NB4 (cell line): ENCODE measurements at places on chromosomes 5 and 9.

GRCh38 chr9:117002686-117003085 is 315.6 kb downstream of the TRIM32 start:
- DNase-seq: no peak

DNA sequence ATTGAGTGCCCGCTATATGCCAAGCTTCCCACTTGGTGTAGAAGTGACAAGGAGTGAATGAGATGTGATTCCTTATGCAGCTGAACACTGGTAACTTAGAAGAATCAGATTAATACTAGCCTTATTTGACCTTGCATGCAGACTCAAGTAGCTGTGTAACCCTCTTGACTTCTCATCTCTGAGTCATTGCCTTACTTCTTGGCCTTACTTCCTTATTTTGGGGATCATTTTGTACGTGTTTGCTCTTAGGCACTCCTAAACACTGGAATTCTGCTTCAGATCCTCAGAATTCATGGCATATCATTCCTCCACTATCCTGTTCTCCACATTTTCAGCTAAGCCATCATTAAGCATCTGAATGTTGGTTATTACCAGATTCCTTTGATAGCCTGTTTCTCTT is 948.9 kb upstream of the ARRDC3 start:
- DNase-seq: peak; percentile 9

- no peak for DNase-seq
These were observed 69.3 kb downstream of the HSPA4 start for GRCh38 chr5:133121080-133121479.

DNA sequence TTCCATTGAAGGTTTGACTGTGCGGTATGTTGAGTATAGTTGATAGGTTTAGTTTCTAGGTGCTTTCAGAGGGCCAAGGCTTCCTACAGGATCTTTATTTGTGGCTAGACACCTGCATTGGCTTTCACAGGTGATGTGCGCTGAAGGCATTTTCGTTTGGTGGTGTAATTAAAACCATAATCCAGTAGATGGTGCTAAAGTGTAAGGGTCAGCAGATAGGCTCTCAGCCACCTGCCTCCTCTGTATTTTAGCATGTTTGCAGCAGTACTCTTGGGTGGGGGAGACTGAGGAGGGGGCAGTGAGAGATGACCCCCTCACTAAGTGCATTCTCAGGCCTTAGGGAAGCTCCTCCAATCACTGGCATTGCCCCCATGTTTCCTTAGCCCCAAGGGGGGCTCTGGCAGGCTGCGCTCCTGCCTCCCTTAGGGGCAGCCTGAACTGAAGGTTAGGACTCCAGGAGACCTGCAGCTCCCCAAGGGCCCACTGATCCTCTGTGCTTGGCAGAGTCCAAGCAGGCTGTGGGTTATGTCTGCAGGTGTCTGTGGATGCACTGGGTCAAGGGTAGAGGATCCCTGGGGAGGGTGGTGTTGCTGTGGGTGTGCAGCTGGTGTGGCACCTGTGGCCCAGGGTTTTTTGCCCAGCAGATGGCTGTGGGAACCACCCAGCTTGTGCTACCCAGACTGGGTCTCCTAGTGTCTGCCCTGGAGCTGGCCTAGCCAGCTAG is 23.4 kb downstream of the CDK20 start:
- peak; percentile 54 for DNase-seq

- DNase-seq: no peak
These were observed 30.2 kb downstream of the LHX2 start for GRCh38 chr9:124041817-124042116.

DNA sequence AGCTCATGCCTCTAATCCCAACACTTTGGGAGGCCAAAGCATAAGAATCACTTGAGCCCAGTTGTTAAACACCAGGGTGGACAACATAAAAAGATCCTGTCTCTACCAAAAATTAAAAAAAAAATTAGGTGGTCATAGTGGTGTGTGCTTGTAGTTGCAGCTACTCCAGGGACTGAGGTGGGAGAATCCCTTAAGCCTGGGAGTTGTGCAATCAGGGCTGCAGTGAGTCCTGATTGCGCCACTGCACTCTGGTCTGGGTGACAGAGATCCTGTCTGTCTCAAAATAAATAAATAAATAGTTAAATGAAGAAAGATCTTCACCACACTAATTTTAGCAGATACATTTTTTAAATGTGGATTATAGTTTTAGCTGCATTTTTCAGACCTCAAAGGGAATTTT is 433.2 kb downstream of the MAT2B start:
- DNase-seq: peak; percentile 91

- no peak for DNase-seq
These were observed 131.0 kb upstream of the ITGA1 start for GRCh38 chr5:52656569-52657246.

DNA sequence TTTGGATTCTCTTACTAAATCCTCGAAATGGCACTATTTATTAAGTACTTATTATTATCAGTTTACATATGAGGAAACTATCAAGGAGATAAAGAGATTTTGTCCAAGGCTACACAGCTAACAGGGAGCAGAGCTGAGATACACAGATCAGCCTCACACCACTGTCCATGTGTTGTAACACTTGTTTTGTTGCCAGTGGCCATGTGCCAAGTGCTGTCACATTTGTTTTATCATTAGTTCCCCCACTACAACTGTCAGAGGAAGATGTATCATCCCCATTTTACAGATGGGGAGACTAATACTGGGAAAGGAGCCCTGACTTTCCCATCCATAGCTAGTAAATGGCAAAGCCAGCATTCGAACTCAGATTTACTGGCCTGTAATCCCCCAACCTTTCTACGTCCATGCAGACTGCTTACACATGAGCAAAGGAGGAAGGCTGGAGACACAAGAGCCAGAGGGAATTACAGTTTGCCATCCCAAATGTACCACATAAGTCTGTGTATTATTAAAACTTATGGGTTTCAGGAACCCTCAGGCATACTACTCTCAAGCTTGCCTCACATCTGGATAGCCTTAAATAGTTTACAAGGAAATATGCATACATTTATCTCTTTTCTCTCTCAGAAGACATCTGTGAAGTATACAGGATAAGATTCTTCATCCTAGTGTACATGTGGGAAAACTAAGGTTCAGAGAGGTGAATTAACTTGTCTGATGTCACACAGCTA is 25.1 kb downstream of the PAPPA start:
- DNase-seq: no peak

DNA sequence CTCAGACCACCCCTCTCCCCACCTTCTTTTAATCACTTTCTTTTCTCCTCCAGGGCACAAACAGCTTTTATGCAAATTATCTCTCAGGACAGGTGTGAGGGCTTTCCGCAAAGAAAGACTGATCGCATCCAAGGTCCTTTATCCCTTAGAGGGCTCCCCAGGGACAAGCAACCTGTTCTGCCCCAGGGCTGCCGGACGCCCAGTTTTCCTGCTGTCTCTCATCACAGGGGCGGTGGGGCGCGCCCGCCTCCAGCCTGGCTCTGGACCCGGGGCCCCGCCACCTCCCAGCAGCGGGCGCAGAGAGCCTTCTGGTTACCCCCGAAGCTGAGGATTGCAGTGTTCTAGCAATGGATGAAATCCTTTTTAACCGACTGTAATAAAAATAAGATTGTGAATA is 266.1 kb downstream of the CWC27 start:
- DNase-seq: no peak

DNA sequence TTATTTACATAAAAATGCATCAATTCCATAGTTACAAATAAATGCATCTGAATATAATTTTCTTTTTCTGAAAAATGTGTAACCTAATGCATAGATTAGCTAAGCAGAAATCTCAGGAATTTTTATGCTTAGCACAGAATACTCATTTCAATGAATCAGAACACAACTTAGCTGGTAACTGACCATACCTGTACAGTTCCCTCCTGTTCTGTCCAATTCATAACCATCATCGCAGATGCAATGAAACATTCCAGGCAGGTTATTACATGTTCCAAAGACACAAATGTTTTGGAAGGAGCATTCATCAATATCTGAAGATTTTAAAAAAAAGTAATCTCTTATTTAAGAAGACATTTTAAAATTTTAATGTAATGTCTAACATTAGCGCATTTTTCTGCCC is 219.4 kb downstream of the FBN2 start:
- no peak for DNase-seq

- DNase-seq: peak; percentile 30
These were observed 2.7 kb upstream of the LARS1 start for GRCh38 chr5:146185161-146185560.

DNA sequence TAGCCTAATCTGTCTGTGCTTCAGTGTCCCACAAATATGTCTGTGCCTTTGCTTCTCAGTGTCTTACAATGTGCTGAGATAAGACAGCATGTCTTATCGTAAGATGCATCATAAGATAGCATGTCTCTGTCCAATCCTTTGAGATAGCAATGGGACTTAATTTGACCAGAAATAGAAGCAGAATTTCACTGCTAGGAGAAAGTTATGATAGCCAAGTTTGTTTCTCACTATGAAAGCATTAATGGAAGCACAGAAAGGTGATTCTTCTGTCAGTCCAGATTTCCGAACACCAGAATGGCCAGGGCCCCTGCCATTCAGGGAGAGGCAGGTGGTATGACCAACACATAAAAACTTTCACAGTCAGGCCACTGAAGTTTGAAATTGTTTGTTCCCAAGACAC is 111.4 kb downstream of the TRIM32 start:
- DNase-seq: no peak

DNA sequence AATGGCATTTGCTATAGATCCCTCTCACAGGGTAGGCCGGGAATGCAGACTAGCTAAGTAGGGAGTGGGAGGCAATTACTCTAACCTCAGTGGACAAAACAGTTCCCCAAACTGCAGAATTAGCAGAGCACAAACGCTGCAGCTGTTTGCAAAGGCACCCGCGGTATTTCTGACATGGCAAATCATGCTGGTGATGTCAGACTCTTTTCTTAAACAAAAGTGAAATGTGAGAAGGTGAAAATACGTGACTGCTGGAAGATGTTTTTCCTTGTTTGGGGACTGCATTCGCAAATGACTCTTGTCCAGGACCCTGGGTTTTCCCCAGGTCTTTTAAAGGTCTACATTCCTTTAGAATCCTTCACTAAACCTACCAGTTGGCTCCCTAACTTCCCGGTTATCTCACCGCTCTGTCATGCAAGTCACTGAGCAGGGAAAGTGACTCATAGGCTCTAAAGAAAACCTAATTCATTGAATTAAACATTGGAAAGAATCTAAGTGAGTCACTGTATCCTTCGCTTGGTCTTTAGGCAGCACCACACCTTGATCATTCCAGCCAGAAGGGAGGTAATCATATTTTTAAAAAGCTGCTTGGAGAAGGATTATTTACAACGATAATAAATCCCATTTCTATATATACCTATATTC is 91.5 kb upstream of the DNAH5 start:
- DNase-seq: peak; percentile 72

DNA sequence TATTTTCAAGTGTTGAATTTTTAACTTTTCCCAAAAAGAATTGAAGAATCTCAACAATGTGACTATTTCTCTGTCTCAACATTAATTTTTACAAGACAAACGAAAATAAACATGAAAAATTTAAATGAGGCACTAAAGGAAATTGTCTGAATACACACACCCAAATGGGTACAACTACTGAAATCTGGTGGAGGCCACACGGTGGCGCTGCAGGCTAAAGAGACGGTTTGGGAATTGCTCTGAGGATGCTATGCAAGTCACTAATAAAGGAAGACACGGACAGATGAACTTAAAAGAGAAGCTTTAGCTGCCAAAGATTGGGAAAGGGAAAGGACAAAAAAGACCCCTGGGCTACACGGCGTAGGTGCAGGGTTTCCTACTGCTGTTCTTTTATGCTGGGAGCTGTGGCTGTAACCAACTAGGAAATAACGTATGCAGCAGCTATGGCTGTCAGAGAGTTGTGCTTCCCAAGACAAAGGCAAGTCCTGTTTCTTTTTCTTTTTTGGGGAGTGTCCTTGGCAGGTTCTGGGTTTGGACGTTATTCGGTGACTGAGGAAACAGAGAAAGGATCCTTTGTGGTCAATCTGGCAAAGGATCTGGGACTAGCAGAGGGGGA is at the start of gene PCDHB10:
Gene PCDHB10, plus strand, starts transcription at position 244 of the 616 bp plus-strand sequence. Its CDS starts 200 bp downstream, at position 444.
- peak; percentile 61 for DNase-seq

GRCh38 chr5:43649256-43649655 is 46.3 kb downstream of the NNT start:
- no peak for DNase-seq

DNA sequence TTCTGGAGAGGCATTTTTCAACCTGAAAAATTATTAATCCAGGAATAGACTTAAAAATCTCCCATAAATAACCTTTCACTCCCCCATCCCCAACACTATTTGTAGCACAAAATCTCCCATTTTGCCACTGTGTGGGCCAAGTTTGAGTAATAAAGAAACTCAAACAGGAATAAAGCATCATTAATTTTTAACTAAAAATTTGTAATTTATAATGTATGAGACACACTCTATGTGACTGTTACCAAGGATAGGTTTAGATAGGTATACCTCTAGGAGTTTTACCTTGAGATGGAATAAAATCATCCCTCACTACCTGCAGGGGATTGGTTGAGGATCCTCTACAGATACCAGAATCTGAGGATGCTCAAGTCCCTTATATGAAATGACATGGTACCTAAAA is 30.1 kb downstream of the CHD1 start:
- DNase-seq: no peak

- no peak for DNase-seq
These were observed 147.2 kb downstream of the PCSK5 start for GRCh38 chr9:76037587-76038225.
